ENCODE measurements at places on chromosomes 5 and 9.

GRCh38 chr9:98973576-98973975 lies 29.9 kb downstream of the COL15A1 start:
- no peak for DNase-seq

DNA sequence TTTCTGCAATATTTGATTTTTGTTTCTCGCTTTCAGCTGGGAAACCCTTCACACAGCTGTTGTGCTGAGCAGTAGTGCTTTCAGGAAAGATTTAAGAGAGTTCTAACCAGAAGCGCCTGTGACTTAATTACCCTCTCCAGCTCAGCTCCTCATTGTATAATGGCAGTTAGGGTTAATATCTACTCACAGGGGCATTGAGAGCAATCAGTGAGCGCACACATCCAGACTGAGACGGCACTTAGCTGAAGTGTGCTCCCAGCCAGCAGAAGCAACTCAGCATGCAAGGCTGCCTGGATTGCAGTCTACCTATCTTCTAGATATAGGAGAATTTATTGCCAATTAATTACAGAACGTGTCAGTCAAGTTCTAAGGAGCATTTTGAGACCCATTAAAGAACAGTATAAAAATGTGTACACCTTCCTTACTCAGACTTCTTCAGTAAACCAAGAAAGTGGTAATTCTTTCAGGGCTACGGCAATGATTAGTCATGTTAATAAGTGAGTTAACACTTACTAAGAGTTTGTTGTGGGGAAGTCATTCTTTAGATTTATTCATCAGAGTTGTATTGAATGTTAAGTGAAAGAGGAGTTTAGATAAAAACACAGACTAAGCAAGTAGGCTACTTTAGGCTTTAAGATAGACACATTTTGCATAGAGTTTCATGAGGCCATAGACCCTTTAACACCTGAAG lies 111.7 kb upstream of the PCAT7 start:
- DNase-seq, result no peak

DNA sequence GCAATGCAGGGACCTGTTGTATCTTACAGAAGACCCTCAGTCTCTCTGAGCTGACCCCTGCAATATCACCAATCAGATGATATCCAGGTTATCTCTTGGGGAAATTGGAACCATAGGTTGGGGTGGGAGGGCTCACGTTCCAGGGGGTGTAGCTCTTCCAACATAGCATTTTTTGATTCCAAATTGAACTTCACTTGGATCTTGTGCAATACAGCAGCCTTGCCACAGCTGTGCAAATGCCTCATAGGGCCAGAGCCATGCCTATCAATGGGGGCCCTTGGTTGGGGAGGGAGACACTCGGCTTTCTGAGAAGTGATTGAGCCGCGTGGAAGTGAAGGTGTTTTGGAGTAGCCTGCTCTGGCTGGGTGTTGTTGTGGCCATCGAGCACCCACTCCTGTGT lies 117.2 kb upstream of the PITX1 start:
- no peak for DNase-seq

- DNase-seq, result no peak
Observed at GRCh38 chr5:65142511-65143011, 339.2 kb downstream of the ADAMTS6 start.

DNA sequence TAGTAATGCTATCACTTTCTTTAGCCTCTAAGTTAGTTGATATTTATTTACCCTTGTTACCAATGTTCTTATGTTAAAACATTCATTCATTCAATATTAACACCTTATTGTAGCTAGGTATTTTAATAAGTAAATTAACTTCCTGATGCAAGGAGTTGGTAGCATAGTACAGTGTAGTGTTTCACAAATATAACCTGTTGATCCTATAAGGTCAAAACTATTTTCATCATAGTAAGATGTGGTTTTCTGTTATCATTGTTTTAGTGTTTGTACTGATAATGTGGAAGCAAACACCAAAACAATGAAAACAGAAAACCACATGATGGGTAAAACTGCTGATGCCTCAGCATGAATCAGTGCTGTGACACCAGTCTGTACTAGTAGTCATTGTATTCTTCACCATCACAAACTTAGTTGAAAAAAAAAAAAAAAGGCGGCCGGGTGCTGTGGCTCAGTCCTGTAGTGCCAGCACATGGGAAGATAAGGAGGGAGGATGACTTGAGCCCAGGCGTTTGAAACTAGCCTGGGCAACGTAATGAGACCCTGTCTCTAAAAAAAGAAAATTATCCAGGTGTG lies 36.5 kb downstream of the ZCCHC7 start:
- DNase-seq, result no peak
